ENCODE measurements at places on chromosomes 5 and 9.

GRCh38 chr9:19186232-19186631, 44.3 kb upstream of the DENND4C start:
- no peak for DNase-seq

GRCh38 chr9:74132986-74133385, 364.1 kb upstream of the RORB start:
- DNase-seq = no peak

GRCh38 chr9:125444166-125444565, 182.5 kb downstream of the GAPVD1 start:
- no peak for DNase-seq

DNA sequence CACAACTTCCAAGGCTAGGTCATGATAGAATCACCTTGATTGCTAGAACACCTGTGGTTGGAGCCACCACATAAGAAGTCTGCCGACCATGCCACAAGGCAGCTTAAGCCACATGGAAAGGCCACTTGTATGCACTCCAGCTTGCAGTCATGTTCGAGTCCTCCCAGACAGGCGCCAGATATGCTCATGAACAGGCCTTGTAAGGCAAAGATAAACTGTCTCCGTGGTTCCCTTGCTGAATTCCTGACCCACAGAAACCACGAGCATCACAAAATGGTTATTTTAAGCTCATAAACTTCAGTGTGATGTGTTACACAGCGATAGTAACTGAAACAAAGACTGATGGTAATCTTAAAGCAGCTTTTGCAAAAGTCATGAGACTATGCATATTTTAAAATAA, 188.4 kb upstream of the DAPK1 start:
- DNase-seq = no peak

- DNase-seq = no peak
These were observed 25.1 kb downstream of the CARTPT start for GRCh38 chr5:71744009-71744790.

DNA sequence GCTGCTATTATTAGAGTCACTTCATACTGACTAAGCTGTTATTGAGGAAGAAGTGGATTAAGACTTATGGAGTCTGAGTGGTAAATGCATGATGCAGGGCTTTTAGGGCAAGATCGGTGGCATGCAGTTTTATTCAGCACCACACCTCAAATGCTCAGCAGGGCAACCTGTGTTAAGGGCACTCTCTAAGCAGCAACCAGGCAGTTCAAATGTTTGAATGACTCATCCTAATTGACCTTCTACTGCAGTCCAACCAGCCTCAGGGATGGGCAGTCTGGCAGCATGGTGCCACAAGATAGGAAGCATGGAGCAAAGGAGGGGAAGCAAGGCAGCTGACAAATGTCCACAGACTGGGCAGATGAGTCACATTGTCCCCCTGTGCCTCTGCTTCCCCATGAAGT, 80.2 kb upstream of the MIER3 start:
- no peak for DNase-seq

GRCh38 chr9:98488571-98489312, 220.0 kb downstream of the GABBR2 start:
- DNase-seq = no peak

DNA sequence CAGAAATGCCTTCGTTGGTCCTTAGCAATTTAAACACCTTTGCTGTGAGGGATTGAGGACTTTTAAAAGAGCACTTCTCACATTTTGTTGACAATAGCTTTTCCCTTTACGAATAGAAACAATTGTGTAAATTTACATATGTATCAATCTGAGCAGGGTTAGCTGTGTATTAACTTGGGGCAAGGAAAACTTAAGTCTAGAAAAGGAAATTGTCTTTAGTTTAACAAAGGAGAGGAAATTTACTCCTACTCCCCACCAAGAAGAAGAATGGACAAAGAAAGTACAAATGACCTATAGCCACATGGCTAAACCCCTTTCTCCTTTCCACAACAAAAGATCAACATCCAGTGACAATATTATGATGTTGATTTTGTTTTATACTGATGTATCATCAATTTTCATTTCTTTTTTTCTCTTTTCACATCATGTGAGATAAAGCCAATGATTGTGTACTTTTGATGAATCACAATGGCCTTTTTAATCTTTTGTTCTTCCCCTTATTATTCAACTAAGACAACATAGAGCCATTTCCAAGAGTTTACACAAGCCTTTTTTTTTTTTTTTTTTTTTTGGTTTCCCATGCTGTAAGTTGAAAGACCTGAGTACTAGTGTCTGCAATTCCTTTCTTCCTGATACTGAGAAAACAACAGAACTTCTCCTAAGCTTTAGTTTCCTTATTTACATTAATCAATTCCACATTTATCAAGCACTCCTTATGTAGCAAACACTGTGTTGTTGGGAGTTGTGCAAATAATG, 19.0 kb downstream of the FOXB2 start:
- no peak for DNase-seq

DNA sequence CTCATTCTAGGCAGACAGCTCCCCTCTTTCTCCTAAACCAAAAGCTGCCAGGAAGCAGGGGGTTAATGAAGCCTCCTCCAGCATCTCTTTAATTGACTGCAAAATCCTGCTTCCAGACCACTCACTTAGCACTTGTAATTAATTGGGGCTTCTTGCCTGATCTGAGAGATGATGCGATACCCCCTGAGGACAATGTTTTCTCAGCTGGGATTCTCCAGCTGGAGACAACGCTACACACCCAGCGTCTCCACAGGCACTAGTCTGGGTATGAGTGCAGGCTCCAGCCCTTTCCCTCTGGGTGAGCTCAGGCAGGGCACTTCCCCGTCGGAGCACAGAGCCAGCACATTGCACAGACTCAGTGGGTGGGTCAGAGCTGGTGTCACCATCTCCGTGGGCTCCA, 16.1 kb downstream of the CPLX2 start:
- DNase-seq = no peak

DNA sequence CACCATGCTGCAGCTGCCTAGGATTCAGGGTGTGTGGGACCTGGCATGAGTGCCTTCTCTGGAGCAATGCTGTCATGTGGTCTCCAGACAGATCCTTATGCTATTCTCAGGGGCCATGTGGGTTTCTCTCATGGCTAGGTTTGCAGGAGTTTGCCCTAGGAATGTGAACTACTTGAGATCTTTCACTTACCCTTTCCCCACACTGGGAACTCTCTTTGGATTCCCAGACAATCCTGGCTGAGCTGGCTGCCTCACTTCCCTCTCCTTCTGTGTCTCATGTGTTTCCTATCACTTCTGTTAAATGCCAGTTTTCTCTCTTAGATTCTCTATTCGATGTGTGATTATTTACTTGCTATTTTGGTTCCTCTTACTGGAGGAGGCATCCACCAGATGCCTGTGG, 270.2 kb upstream of the RASA1 start:
- DNase-seq = no peak

DNA sequence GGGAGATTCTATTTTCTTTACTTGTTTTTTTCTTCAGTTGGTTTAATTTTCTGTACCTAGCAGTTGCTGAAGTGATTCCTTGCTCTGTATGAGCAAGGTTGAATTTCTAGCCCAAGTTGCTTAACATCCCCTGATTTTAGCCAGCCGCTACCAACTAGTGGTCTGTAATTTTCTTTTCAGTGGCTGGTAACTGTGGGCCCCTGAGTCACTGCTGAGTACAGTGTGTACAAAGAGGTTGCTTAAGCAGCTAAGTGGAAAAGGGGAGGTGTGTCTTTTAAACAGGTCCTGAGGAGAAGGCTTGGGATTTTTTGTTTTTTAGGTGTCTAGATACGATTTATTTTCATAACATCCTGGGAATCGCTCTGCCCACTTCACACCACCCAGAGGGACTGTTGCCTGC, 254.7 kb downstream of the NR3C1 start:
- no peak for DNase-seq

- no peak for DNase-seq
These were observed 33.1 kb downstream of the GTF3C4 start for GRCh38 chr9:132703336-132703735.

DNA sequence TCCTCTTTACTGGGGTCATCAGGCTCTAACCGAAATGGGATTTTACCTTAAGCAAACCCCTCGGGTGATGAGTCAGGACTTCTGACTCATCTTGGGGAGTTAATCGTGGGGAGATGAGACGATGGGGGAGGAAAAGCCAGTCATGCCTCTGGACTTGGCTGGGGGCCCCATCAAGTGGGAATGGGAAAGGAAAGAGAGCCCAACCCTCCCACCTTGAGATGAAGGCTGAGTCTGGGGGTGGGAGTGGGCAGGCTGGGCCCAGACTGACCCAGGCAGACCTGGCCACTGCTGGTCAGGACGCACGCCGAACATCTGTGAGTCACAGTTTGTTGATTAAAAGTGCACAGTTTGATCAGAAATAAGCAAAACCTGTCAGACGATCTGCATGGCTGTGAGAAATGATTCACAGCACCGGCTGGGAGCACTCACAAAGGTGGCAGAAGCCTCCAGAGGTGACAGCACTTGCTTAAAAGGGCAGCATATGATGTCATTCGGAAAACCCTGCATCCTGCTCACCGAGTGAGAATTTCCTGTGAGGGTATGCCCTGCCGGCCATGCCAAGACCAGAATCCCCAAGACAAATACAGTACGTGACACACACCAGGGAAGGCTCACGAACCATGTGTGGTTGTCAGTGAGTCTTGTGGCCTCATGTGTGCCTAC, 50.0 kb upstream of the SLC25A51 start:
- DNase-seq = no peak
